ENCODE measurements at places on chromosomes 2 and 18. TPM values are rescaled to one million over a fixed set of nuclear protein-coding genes. Genes with fewer than 3 reads are reported as not detected.

- DNase-seq: no peak
Measured at GRCh38 chr2:233040571-233040970, 8.1 kb downstream of the NEU2 start.

TDRD15 gene
- not detected for total RNA-seq

DNA sequence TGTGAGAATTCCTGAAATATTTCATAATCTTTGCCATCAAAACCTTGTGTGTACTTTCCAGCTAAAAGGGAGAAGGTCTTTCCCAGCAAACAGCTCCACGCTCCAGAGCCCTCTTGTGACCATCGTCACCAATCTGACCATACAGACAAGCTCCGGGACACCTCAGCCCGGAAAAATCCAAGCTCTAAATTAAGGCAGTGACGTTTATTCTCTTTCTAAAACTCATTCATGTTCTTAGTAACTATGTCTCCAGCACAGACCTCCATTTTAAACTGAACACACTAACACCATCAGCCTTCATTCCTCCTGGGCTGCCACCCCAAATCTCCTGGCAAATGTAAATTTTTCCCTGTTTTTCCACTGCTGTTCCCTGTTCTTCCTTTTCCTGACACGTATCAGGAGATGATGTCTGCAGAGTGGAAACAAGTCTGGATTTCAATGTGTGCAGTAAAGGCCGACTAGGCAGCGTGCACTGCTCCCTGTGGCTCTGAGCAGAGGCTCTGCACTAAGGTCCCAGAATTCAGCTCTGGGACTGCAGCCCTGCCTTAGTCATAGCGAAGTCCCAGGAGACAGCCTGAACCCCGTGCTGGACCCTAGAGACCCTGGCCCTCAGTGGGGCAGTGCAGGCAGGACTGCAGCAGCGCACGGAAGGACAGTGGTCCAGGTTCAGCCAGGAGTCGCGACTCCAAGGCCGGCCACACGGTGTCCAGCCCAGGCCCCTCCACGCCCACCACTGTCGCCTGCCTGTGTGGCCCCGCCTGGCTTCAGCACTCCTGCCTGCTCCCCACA is 452.5 kb upstream of the SALL3 start:
- no peak for DNase-seq

CASP8 gene
- total RNA-seq: 36.2 TPM

LOXL3 gene
- 1.9 TPM for total RNA-seq

DNA sequence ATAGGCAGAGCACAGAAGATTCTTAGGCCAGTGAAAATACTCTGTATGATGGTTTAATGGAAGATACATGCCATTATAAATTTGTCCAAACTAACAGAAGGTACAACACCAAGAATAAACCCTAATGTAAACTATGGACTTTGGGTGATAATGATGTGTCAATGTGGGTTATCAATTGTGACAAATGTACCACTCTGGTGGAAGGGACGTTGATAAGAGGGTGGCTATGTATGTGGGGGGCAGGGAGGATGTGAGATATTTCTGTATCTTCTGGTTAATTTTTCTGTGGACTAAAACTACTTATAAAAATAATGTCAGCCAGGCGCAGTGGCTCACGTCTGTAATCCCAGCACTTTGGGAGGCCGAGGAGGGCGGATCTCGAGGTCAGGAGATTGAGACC is 86.2 kb downstream of the HNRNPLL start:
- no peak for DNase-seq

All from activated naive CD8-positive, alpha-beta T cell treated with anti-CD3 and anti-CD28 coated beads for 36 hours (primary cell).